ENCODE measurements at places on chromosomes 2 and 18. TPM values are rescaled to one million over a fixed set of nuclear protein-coding genes. Genes with fewer than 3 reads are reported as not detected.

HK2 gene
- total RNA-seq: 19.1 TPM

PIGN gene
- 41.8 TPM for total RNA-seq

IL36A gene
- not detected for total RNA-seq

FBXO41 gene
- total RNA-seq: 3.1 TPM

NEU2 gene
- total RNA-seq: not detected

SPC25 gene
- total RNA-seq: not detected

ERFE gene
- total RNA-seq: 4.2 TPM

PDE11A gene
- total RNA-seq: not detected

SP140 gene
- total RNA-seq: 0.87 TPM

ACVR2A gene
- total RNA-seq: 11.9 TPM

FAP gene
- 143 TPM for total RNA-seq

MBP gene
- 3.8 TPM for total RNA-seq

ZC3H6 gene
- total RNA-seq: 5.8 TPM

Measured in smooth muscle cell of trachea (primary cell).